Naive B cell (primary cell): ENCODE measurements at places on chromosomes 1 and 21.

GRCh38 chr1:180505732-180506335 is 3.5 kb upstream of the ACBD6 start:
- no peaks in the 10 kb centered on the region for H3K36me3 ChIP-seq
- H3K27me3 ChIP-seq = peaks cover under 1% of the 10 kb centered on the region
- no peak overlapping the region for H3K27ac ChIP-seq
- peaks cover 23% of the 10 kb centered on the region for H3K4me1 ChIP-seq
- no peak overlapping the region for H3K4me3 ChIP-seq
- DNase-seq = no peak

- H3K27ac ChIP-seq = peak overlapping the region; percentile 54
- H3K36me3 ChIP-seq = no peaks in the 10 kb centered on the region
- H3K4me1 ChIP-seq = peaks cover 54% of the 10 kb centered on the region
- peak overlapping the region; percentile 20 for H3K4me3 ChIP-seq
Measured at GRCh38 chr1:218473522-218473921, 128.4 kb downstream of the TGFB2 start.

- H3K4me3 ChIP-seq = no peak overlapping the region
- no peak for DNase-seq
Measured at GRCh38 chr1:113792986-113793385, 19.3 kb downstream of the RSBN1 start.

- no peaks in the 10 kb centered on the region for H3K36me3 ChIP-seq
- H3K27ac ChIP-seq = no peak overlapping the region
- no peaks in the 10 kb centered on the region for H3K27me3 ChIP-seq
- no peak overlapping the region for H3K4me3 ChIP-seq
- DNase-seq = no peak
Measured at GRCh38 chr1:239550178-239550577, 163.8 kb downstream of the CHRM3 start.

GRCh38 chr1:109661391-109661790 is 5.5 kb downstream of the GSTM4 start:
- H3K4me3 ChIP-seq = no peak overlapping the region
- no peaks in the 10 kb centered on the region for H3K27me3 ChIP-seq
- no peak for DNase-seq
- H3K27ac ChIP-seq = no peak overlapping the region
- H3K4me1 ChIP-seq = peaks cover 5% of the 10 kb centered on the region

- H3K4me1 ChIP-seq = no peaks in the 10 kb centered on the region
- H3K4me3 ChIP-seq = no peak overlapping the region
- DNase-seq = no peak
- H3K36me3 ChIP-seq = peaks cover 5% of the 10 kb centered on the region
- no peaks in the 10 kb centered on the region for H3K27me3 ChIP-seq
Measured at GRCh38 chr1:182279724-182280503, 111.7 kb downstream of the GLUL start.

GRCh38 chr1:37688926-37689325 is 3.4 kb upstream of the CDCA8 start:
- no peak for DNase-seq
- H3K4me1 ChIP-seq = peaks cover 43% of the 10 kb centered on the region

DNA sequence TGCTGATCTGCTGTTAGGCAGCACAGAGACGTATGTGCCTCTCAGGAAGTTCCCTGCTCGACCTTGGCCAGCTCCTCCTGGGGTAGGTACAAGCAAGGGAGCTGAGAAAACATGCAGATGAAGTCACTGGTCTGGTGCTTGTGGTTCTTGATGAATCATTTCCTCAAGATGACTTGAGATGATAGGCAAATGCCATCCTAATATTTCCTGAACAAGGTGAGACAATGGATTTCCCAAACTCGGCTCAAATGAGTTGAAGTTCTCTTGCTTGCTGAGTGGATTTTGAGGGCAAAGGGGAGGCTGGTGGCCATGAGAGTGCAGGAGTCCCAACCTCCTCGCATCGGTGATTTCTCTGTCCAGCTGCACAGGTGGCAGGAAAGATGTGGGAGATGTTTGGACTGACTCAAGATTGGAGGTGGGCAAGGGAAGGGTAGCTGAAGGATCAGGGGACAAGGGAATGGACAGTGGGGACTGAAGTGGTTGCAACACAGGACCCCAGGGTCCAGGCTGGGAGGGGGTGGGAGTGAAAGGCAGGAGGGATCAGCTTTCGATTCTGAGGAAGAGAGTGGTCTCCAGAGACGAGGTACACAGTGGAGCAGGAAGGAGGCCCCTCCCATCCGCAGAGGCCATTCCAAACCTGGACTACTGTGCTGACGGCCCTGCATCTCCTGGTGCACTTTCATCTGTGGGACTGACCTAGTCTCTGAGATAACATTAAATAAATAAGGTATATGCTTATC is 63.9 kb downstream of the CAPN2 start:
- H3K4me1 ChIP-seq = peaks cover 4% of the 10 kb centered on the region
- H3K27me3 ChIP-seq = no peaks in the 10 kb centered on the region
- H3K4me3 ChIP-seq = no peak overlapping the region
- peaks cover 15% of the 10 kb centered on the region for H3K36me3 ChIP-seq

- H3K27me3 ChIP-seq = peaks cover 35% of the 10 kb centered on the region
- no peak overlapping the region for H3K27ac ChIP-seq
- H3K4me1 ChIP-seq = no peaks in the 10 kb centered on the region
- no peak for DNase-seq
- H3K4me3 ChIP-seq = no peak overlapping the region
Measured at GRCh38 chr1:9211291-9211811, 23.2 kb upstream of the H6PD start.

GRCh38 chr1:233935297-233935868 is 30.9 kb downstream of the SLC35F3 start:
- no peaks in the 10 kb centered on the region for H3K36me3 ChIP-seq
- no peak for DNase-seq

GRCh38 chr1:67535474-67535873 is 105.3 kb upstream of the SERBP1 start:
- H3K27me3 ChIP-seq = no peaks in the 10 kb centered on the region
- H3K4me1 ChIP-seq = no peaks in the 10 kb centered on the region
- H3K36me3 ChIP-seq = no peaks in the 10 kb centered on the region
- H3K4me3 ChIP-seq = no peak overlapping the region
- no peak overlapping the region for H3K27ac ChIP-seq

- peaks cover 10% of the 10 kb centered on the region for H3K4me1 ChIP-seq
- H3K27ac ChIP-seq = no peak overlapping the region
- H3K27me3 ChIP-seq = peaks cover 92% of the 10 kb centered on the region
- peaks cover 4% of the 10 kb centered on the region for H3K36me3 ChIP-seq
- DNase-seq = no peak
- H3K4me3 ChIP-seq = no peak overlapping the region
Measured at GRCh38 chr1:20367116-20367585, 76.5 kb downstream of the VWA5B1 start.

DNA sequence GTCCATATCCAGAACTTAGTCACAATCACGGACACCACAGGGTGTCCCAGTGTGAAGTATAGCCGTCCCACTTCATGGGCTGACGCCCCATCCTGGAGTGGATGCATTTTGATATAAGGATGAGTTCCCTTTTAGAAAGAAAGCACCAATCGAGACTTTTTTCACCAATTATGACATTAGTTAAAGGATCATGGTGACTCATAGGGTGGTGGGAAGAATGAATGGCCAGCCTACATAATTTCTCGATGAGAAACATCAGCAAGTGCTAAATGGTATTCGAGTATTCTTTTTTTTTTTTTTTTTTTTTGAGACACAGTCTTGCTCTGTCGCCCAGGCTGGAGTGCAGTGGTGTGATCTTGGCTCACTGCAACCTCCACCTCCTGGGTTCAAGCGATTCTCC is 38.5 kb upstream of the USP1 start:
- no peak overlapping the region for H3K4me3 ChIP-seq
- no peak overlapping the region for H3K27ac ChIP-seq
- DNase-seq = no peak
- H3K36me3 ChIP-seq = no peaks in the 10 kb centered on the region

DNA sequence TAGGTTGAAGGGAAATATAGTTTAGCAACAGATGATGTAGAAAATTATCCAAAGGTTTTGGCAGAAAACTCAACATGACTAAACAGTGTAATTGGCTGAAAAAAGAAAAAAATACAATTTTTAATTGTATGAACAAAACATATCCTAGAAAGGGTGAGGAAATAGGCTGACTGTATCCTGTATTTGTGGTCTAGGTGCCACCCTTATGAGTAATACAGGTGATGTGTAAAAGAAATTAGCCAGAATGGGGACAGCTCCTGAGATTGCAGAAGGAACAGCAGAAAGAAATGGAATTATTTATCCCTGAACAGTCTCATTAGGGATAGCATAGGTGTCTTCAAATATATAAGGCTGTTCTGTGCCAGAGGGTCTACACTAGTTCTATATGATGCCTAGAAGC is 24.6 kb downstream of the DNASE2B start:
- H3K4me3 ChIP-seq = no peak overlapping the region
- no peaks in the 10 kb centered on the region for H3K36me3 ChIP-seq
- no peak for DNase-seq

GRCh38 chr1:216346526-216346925 is 76.7 kb downstream of the USH2A start:
- no peak for DNase-seq
- H3K4me3 ChIP-seq = no peak overlapping the region
- no peak overlapping the region for H3K27ac ChIP-seq
- no peaks in the 10 kb centered on the region for H3K4me1 ChIP-seq

DNA sequence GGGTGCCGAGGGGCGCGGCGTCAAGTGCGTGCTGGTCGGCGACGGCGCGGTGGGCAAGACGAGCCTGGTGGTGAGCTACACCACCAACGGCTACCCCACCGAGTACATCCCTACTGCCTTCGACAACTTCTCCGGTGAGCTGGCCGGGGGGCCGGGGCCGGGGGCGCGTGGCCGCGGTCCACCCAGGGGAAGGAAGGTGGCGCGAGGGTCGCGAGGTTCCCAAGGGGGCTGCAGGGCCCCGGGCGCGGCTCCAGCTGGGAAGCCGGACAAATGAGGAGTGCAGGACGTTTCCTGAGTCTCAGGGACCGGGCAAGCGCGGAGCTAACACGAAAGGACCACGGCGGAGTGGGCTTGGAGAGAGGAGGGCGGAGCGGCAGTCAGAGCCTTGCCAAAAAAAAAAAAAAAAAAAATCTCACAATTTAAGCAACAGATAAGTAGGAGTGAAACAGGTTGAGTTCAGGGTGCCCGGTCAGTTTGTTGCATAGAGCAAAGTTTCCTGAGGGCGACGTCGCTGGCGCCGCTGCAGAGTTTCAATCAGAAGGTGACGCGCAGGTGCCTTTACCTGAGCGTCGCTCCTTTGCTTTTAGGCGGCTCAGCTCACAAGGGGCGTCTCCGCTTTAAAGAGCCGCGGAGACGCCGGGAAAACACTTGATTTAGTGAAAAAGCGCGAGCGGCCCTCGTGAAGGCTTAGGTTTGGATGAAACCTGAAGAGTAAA is 750 bp downstream of the RHOU start:
- H3K27me3 ChIP-seq = peaks cover 38% of the 10 kb centered on the region
- no peak for DNase-seq
- H3K4me1 ChIP-seq = peaks cover 7% of the 10 kb centered on the region
- H3K27ac ChIP-seq = no peak overlapping the region
- H3K4me3 ChIP-seq = no peak overlapping the region
- H3K36me3 ChIP-seq = peaks cover 5% of the 10 kb centered on the region

DNA sequence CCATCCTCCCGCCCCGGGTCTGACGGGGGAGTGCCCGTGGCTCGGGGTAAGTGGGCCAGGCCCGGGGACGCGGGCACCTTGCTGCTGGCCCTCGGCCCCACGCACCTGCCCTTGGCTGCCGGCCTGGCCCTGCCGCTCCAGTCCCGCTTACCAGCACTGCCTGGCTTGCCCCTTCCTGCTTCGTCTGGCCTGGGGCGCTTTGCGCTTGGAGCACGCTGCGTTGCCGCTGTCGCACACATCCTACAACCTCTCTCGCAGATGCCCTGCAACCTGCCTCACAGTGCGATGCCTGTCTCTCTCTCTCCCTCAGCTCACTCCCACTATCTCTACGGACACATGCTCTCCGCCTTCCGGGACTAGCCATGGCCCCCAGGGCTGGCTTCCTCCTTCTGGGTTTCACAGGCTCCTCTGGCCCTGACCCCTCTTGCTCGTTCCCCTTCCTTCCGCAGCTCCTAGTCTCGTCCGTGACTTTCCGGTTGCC is 9.7 kb downstream of the MYOG start:
- peak overlapping the region; percentile 3 for H3K4me3 ChIP-seq
- H3K27ac ChIP-seq = no peak overlapping the region
- DNase-seq = no peak
- H3K4me1 ChIP-seq = peaks cover 12% of the 10 kb centered on the region

DNA sequence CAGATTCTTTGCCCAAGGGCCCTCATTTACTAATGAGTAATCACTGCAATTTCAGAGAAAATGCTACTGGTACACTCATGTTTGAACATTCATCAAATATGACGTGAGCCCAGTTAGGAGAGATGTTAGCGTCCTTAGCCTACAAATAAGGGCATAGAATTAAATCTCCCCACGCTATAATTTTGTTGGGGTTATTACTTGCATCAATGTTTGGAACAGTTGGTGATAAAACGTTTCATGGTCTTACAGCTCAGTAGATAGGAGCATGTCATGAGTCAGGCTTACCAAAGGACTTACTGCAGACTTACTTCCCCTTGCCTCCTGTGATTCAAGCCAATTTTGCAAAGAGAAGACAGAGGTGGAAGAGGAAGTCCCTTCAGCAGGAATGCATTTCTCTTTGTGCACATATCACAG is 304.0 kb downstream of the KIF26B start:
- H3K27ac ChIP-seq = no peak overlapping the region
- H3K27me3 ChIP-seq = no peaks in the 10 kb centered on the region
- DNase-seq = no peak
- H3K4me1 ChIP-seq = no peaks in the 10 kb centered on the region
- no peak overlapping the region for H3K4me3 ChIP-seq

- H3K4me1 ChIP-seq = no peaks in the 10 kb centered on the region
- no peak overlapping the region for H3K4me3 ChIP-seq
- no peaks in the 10 kb centered on the region for H3K36me3 ChIP-seq
- H3K27ac ChIP-seq = no peak overlapping the region
Measured at GRCh38 chr1:14298806-14299205, 299.7 kb upstream of the KAZN start.

DNA sequence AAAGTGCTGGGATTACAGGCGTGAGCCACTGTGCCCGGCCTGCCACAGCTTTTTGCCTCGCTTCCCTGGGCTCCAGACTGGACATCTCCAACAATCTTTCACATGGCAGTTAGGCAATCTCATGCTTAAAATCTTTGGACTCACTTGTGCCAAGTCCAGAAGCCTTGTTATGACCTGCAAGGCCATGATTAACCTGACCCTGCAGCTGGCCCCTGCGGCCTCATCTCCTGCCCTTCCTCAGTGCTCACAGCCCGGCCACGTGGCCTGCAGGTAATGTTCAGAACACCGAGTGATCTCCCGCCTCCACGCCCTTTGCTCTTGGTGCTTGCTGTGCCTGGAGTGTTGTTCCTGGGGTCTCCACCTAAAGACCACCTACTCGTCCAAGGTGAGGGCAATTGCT is 24.9 kb downstream of the FAAH start:
- H3K36me3 ChIP-seq = no peaks in the 10 kb centered on the region
- H3K4me3 ChIP-seq = no peak overlapping the region
- no peak for DNase-seq
- H3K27me3 ChIP-seq = peaks cover 5% of the 10 kb centered on the region

GRCh38 chr21:42650441-42651421 is 2.7 kb upstream of the PDE9A start:
- H3K4me1 ChIP-seq = peaks cover 17% of the 10 kb centered on the region
- DNase-seq = no peak
- H3K4me3 ChIP-seq = no peak overlapping the region
- H3K36me3 ChIP-seq = no peaks in the 10 kb centered on the region

GRCh38 chr1:27638805-27639204 is 3.8 kb upstream of the FGR start:
- no peak overlapping the region for H3K27ac ChIP-seq
- H3K36me3 ChIP-seq = no peaks in the 10 kb centered on the region
- no peak for DNase-seq
- no peak overlapping the region for H3K4me3 ChIP-seq
